ENCODE measurements at places on chromosomes 3 and 15.

- DNase-seq, result no peak
Measured at GRCh38 chr3:194575484-194576210, 57.6 kb downstream of the TMEM44 start.

DNA sequence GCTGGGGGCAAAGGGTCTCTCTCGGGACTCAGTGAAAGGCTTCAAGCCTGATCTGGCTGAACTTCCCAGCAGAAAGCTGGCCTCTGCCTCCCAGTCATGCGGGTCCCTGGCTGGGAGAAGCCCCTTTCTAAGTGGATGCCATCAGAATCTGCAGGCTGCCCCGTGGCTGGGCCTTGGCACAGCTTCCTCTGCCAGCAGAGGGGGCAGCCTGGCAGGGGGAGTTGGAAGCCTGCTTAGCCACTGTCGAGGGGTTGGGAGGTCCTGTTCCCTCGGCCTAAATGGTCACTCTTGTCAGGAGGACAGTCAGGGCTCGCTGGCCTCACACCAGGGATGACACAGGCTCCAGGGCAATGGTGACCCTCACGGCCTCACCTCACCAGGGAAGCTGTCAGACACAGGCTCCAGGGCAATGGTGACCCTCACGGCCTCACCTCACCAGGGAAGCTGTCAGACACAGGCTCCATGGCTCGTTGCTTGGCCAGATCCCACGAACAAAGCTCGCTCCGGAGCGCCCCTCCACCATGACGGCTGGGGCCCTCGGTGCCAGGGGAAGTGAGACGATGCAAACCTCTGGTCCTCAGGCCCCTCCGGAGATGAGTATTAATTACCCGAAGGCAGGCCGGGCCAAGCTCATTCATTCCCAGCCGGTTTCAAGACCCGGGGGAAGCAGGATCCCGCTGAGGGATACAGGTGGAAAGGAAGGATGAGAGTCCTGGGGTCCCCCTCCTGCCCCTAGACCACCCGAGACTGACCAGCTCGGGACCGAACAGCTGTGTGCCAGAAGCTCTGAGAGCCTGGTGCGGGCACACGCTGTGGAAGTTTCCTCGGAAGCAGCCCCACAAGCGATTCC lies 151.0 kb downstream of the CHSY1 start:
- DNase-seq, result no peak

DNA sequence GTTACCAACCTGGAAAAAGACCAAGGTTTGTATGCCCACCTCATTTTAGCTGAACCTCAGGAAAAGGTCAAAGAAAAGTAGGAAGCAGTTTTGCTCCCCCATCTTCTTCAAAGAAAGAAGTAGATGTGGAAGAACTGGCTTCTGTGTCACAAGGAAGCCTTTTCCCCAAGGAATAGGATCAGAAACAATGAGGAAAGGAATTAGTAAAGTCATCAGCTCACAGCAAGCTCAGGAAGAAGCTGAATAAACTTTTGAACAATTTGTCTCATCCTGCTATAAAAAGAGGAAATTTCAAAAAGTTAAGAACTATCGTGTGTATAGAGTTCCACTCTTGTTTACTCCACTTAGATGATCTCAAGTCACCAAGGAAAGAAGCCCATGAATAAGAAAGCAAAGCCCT lies 174.2 kb downstream of the PDE8A start:
- no peak for DNase-seq

DNA sequence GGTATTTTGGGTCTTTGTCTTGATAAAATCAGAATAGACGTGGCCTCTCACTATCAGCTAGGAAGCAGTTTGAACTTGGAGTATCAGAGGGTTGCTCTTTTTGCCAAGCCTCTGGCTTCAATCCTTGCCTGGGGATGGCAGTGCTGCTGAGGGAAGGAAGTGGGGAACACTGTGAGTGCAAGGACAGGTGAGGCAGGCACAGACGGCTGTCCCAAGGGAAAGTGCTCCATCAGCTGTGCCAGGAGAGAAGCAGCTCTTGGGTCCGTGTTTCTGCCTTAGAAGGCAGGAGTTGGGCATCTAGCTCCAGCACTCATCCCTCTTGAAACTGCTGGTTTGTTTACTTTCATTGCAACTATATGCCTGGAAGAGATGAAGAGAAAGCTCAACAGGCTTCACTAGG lies 33.2 kb downstream of the PML start:
- no peak for DNase-seq

DNA sequence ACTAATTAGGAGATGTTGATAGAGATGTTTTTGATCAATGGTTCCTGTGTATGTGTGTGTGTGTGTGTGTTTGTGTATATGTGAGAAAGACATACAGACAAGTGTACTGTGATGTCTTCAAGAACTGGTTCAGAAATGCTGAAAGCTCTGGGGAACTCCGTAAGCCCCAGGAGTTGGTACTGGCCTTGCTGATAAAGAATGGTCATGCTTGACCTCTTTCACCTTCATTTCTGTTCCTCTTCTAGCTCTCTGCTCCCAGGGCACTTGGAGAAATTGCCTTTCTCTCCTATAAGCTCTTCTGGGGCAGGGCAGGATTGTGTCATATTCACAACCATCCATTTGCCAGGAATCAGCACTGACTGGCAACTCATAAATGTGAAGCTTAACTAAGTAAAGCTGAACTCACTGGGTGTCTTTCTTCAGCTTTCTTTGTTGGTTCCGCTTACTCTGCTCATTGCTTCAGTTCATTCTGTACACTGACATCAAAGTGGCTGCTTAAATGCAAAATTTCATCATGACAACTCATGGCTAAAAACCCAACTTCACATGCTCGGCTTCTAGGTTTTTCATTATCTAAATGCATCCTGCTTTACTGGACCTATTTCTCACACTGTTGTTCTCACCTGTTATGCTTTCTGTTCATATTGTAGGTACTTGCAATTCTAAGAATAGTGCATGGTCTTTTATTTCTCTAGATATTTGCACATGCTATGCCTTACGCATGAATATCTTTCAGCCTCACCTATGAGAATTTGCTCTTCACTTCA lies 162.1 kb upstream of the LYSMD4 start:
- no peak for DNase-seq

DNA sequence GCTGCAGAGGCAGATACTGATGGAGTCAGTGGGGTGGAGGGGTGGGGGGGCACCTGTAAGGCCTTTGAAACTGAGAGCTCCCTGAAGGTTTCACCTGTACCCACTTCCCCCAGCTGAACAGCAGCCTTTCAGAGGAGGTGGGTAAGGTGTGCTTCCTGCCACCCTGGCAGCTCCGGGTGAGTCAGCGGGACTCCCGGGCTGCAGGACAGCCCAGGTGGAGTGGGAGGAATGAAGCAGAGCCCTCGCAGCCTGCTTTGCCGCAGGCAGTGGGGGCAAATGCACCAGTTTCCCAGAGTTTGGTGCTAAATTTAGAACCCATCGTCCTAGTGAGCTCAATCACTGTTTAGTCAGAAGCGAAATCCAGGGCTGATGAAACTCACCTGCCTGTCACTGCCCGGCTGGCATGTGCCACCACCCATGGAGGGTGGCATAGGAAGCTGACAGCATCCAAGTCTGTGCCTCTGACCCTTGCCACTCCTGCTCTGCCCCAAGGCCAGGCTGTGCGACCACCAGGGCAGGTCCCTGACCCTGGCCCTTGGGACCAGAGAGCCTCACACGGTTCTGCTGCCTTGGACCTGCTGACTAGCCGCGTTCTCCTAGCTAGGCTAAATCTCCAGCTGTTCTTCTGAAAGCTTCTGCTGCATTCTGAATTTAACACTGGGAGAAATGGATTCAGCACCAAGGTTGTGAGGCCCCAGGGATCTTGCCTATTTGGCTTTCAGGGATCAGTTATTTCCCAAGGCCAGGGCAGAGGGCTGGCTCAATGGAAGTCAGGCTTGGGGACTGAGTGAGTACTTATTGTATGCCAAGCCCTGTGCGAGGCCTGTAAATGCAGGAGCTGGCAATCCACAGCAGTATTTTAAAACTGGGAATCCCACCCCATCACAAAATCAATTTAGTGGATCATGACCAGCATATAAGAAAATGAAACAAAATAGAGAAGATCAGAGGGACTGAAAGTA lies 67.3 kb upstream of the RASGRF1 start:
- no peak for DNase-seq

GRCh38 chr15:65938604-65939003 lies 69.3 kb downstream of the RAB11A start:
- DNase-seq, result no peak

GRCh38 chr3:153404157-153404556 lies 242.1 kb downstream of the RAP2B start:
- DNase-seq, result no peak

DNA sequence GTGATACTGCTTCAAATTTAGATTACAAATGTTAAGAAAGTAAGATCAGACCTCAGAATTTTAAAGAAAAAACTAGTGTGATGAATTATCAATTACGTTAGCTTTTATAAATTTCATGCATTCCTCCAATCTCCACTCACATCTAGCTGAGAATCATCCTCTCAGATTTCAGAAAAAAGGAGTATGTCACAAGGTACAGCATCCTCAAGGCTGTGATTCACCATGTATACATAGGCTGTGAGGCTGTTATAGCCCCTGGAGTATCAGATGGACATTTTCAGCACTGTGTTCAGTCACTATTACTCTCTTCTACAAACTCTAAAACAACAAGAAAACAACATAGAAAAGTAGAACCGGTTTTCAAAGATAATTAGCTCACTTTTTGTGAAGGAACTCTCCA lies 214.4 kb downstream of the PCCB start:
- no peak for DNase-seq

DNA sequence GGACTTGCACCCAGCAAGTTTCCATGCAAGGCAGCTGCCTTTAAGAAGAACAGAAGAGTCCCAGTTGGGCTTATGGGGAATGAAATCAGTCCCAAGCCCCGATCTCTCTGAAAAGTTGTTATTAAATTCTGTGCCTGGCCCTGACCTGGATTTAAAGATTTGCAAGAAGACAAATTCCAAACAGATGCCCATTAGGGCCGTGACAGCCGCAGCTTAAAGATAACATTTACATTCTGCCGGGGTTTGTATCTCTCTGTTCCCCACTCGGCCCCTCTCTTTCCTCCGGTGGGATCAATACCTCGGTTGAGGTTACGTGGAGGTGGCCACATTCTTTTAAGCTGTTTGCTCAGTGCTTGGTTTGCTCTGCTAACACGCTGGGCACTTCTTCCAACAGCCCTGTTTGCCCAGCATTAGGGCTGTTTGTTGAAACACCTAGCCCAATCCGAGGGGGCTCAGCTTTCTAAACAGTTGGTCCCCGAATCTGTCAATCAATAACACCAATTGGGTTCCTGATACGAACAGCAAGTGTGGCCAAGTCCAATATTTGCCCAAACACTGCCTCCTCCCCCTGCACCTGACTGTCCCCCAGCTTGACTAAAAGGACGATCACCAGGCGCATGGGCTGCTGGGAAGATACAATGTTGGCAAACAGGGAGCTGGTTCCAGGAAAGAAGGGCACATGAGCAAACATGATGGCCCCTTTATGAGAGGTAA lies 108.6 kb downstream of the RPLP1 start:
- no peak for DNase-seq

DNA sequence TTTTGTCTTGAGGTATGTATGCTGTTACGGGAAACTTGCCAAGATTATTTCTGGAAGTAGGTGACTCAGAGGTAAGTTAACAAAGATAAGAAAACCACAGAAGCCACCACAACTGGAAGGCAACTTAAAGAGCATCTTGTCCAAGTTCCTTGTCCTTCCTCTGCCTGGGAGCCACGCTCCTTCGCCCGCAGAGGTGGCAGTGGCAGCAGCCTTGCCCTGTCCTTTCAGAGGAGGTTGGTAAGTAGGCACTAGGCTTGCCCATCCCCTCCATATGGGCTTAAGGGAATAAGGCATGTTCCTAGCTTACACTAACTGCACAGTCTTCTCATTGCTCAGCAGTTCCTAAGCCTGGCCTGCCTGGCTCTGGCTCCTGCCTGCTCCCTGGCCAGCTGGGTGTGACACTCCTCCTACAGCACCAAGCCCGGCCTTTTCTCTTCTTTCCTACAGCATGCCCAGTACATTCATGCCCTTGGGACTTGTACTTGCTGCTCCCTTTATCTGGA lies 48.0 kb upstream of the RAB6B start:
- no peak for DNase-seq

- no peak for DNase-seq
Measured at GRCh38 chr3:99833617-99834205, 16.0 kb downstream of the CMSS1 start.

GRCh38 chr3:178850450-178851190 lies 221.0 kb downstream of the ZMAT3 start:
- no peak for DNase-seq

DNA sequence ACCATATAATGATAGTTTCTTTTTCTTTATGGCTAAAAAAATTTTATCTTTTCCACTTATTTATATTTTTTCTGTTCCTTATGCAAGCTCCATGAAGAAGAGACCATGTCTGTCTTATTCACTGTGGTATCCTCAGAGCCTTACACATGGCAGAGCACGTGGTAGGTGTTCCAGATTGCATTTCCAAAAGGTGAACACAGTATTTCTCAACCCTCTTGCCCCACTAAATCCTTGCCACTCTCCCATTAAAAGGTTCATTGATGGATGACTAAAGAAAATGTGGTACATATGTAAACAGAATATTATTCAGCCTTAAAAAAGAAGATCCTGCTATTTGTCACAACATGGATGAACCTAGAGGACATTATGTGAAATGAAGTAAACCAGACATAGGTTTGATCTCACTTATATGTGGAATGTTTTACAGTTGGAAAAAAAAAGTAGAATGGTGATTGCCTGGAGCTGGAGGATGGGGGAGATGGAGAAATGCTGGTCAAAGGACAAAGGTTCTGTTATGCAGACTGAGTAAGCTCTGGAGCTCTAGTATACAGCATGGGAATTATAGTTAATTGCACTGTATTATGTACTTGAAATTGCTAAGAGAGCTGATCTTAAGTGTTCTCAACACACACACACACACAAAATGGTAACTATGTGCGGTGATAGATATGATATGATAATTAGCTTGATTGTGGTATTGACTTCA lies 266.7 kb downstream of the CNTN3 start:
- no peak for DNase-seq

DNA sequence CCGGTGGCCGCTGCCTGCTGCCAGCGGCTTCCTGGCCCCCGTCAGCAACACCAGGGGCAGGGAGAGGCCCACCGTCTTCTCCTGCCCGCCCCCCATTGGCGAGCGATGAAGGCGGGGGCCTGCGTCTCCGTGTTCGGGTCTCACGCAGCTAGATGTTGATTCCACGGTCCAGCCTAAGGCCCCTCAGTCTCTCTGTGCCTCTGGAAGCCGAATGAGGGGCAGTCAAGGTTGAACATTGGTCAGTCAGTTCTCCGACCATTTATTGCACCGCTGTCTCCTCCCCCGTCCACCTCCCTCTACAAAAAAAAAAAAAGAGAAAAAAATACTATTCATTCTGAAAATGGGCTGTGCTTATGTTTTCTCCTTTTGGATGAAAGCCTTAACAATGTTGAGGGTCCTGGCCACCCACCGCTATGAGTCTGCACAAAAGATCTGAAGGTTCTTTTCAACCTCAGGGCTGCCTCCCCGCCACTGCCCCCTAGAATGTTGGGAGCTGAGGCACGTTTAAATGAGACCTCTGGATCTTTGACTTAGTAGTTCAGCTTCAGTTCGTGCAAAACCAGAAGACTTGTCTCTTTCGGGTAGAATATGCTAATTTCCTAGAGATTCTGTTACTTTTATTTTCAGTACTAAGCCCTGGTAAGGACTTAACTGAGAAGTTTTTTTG lies 736 bp downstream of the IREB2 start:
- no peak for DNase-seq
